Stimulated activated CD8-positive, alpha-beta memory T cell treated with anti-CD3 and anti-CD28 coated beads, Interleukin-4, amount 100 ng/mL, for 1 hour (primary cell): ENCODE measurements at places on chromosomes 4 and X.
A peak's percentile ranks its signal among the peaks of the same experiment; 100 is the strongest.

GRCh38 chr4:54909961-54910360 is 215.4 kb downstream of the KDR start:
- DNase-seq, result no peak

- DNase-seq, result no peak
Observed at GRCh38 chrX:153974003-153974725, 1.6 kb downstream of the TMEM187 start.

DNA sequence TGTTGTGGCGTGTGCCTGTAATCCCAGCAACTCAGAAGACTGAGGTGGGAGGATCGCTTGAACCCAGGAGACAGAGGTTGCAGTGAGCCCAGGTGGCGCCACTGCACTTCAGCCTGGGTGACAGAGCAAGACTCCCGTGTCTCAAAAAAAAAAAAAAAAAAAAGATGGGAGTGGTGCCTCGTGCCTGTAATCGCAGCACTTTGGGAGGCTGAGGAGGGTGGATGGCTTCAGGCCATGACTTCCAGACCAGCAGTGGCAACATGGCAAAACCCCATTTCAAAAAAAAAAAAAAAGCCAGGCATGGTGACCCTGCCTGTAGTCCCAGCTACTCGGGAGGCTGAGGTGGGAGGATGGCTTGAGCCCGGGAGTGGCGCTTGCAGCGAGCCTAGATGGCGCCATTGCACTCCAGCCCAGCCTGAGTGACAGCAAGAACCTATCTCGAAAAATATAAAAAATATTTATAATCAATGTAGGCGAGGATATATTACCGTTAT is 27.0 kb downstream of the EIF2S3 start:
- DNase-seq, result peak; percentile 6

- DNase-seq, result no peak
Observed at GRCh38 chr4:184969610-184970009, 48.7 kb upstream of the HELT start.

- DNase-seq, result no peak
Observed at GRCh38 chr4:16573206-16573605, 325.2 kb downstream of the LDB2 start.

DNA sequence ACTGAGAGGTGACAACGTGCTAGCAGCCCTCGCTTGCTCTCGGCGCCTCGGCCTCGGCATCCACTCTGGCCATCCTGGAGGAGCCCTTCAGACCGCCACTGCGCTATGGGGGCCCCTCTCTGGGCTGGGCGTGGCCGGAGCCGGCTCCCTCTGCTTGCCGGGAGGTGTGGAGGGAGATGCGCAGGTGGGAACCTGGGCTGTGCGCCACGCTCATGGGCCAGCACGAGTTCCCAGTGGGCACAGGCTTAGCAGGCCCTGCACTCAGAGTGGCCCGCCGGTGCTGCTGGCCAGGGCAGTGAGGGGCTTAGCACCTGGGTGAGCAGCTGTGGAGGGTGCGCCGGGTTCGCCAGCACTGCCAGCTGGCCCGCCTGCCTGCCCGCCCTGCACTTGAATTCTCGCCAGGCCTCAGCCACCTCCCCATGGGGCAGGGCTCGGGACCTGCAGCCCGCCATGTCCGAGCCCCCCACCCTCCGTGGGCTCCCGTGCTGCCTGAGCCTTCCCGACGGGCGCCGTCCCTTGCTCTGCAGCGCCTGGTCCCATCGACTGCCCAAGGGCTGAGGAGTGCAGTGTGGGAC is 148.0 kb downstream of the RAPGEF2 start:
- no peak for DNase-seq

GRCh38 chr4:8468746-8469535 is 28.4 kb downstream of the TRMT44 start:
- DNase-seq, result no peak

- DNase-seq, result no peak
Observed at GRCh38 chr4:86926435-86927086, 8.2 kb upstream of the AFF1 start.

DNA sequence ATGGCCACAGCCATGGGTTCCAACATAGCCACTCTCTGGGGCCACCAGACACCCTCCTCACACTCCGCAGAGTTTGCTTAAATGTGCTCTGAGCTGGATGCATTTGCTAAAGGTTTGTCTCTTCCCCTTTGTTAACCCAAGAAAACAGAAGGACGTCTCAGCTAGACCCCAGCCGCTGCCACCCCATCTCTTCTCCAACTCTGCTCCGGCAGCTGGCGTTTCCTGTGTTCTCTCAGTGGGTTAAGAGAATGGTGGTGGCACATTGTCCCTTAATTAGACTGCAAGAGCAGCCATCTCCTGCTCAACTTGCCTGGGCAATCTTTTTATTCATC is 43.7 kb upstream of the FAM9C start:
- no peak for DNase-seq

- DNase-seq, result no peak
Observed at GRCh38 chrX:19075754-19076153, 46.5 kb downstream of the ADGRG2 start.

DNA sequence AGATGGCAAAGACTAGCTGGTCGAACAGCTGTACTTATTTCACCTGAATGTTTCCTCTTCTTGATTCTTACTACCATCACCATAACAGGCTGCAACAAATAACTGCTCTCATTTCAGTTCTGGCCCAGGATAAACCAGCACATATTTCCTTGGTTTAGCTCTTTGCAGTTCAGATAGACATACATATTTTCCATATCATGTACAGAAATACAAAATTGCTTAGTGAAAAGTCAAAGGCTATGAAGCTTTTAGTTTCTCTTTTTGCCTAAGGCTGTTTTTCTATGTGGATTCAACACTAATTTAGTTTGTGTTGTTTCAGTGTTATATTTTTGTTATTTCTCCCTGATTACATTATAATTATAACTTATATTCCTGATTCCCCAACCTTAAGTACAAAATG is 103.6 kb upstream of the BMP3 start:
- DNase-seq, result no peak

GRCh38 chr4:168776382-168776781 is 233.7 kb downstream of the CBR4 start:
- DNase-seq, result no peak

DNA sequence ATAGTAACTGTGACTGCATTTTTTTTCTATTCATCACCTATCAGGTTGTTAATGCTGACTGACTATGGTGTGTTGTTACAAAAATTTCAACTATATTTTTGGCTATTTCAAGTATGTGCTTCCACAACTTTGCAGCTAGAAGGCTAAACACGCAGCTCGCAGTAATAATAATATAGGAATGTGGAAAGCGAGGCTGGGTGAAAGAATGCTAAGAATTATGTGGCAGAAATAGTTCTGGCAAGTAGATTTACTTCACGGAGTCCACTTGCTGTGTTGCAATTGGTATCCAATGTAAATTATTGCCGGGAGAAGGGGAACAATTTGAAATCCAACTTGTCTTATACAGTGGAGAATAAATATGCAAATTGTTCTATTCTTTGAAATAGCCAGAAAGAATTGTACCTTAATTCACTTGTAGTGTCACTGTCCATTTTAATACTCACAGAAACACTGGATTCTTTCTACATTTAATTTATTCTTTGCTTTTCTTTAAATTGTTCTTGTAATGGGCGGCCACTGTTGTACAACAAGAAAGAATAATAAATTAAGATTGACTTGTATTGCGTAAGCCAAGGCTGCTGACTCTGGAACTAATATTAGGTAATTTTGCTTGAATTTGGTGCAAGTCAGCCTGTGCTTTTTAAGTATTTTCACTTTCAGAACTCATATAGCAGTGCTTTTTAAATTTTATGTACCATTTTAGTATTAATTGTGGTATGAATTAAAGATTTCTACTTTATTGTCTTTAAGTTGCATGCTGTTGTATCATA is 154.9 kb downstream of the FRMPD4 start:
- DNase-seq, result no peak

- no peak for DNase-seq
Observed at GRCh38 chrX:70476934-70477733, 32.5 kb downstream of the DLG3 start.

DNA sequence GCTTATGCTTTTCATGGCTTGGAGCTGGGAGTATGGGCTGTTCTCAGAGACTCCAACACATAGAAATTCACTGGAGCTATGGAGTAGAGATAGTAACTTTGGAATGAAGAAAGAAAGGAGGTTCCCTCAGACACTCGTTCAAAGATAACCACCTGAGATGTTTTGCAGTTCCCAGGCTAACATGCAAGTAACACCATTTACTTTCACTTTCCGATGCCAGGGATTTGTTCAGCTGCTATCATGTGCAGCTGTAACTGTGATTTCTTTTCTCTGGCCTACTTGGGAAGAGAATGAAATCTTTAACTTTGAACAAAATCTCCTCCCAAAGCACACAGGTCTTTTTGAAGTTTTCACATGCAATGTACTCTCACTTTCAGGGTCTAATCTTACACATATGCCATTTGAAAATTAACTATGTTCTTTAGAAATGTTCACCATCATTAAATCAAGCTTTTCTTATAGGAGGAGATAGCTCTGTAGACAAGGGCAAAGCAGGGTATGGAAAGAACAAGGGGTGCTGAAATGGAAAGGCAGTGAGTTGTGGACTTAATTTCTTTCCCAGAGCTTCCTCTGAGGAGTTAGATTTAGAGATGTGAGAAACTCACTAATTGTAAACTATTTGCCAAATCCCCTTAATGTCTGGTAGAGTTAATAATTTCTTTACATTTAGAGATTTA is 514.3 kb downstream of the PDHA2 start:
- DNase-seq, result no peak

GRCh38 chr4:91128519-91128918 is 1001.3 kb downstream of the CCSER1 start:
- DNase-seq, result no peak

DNA sequence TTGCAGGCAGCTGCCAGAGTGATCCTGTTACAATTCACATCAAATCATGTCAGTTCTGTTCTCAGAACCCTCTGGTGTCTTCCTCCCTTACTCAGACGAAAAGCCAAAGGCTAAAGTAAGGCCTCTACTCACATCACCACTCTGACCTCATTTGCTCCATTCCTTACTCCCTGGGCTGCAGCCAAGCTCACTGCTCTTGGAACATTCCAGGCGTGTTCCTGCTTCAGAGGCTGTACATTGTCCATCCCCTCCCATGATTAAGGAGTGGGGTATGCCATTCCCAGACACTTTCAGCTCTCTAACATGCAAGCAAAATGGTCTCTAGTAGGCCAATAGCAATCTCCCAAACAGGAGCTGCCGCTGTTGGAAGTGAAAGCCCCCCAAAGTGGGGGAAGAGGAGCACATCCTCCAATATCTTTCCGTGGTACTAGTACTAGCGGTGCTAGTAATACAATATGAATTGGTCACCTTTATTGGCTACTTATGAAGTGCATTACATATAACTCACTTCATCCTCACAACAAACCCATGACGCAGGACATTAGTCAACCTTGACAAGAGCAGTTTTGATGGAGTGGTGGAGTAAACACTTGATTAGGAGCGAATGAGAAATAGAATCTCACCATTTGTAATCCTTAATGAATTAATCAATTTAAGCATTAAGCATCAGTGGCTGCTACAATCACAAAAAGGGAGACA is 15.0 kb downstream of the GAB3 start:
- no peak for DNase-seq

DNA sequence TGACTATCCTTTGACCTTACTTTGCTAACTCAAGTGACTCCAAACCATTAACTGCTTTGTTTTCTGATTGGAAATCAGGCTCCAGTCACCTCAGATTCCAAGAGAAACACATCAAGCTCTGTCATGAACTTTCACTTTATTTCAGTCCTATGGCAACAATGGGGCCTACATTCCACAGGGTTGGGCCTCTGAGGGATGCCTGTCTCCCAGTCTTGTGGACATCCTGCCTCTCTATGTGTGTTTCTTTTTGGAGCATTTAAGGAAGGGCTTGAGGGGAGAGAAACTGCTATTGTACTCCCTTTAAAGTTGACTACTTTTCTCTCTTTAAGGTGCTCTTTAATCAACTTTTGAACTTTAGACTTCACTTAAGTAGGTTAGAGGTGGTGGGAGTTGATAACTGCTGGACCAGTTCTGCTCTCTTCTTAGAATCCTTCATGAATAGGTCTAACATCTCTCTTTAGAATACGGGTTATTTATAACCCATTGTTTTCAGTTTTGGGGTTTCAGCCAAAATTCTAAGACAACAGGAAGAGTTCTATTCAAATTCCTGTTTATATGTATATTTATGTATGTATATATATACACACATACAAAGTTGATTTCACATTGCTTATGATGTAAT is 274.3 kb upstream of the NR3C2 start:
- no peak for DNase-seq

GRCh38 chr4:106287353-106287969 is 28.5 kb downstream of the TBCK start:
- DNase-seq, result no peak

- DNase-seq, result no peak
Observed at GRCh38 chrX:42094218-42094617, 170.9 kb upstream of the CASK start.

DNA sequence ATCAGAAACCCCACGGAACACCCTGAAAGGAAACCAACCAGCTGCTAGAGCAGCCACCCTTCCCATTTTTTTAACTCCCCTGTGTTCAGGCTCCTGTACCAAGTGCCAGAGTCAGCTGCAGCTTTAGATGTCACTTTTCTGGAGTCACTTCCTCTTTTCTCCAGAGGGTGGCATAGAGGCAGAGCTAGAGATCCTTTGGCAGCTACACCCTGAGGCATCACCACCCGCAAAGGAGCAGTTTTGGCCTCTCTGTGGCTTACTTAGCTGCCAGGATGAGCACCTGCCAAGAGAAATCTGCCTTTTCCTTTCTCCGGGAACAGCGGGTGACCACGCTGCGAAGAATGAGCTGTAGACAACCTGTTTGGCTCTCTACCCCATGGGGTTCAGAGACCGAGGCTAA is 58.0 kb upstream of the CHRDL1 start:
- DNase-seq, result no peak

GRCh38 chr4:113952452-113953029 is 26.9 kb downstream of the ARSJ start:
- no peak for DNase-seq

DNA sequence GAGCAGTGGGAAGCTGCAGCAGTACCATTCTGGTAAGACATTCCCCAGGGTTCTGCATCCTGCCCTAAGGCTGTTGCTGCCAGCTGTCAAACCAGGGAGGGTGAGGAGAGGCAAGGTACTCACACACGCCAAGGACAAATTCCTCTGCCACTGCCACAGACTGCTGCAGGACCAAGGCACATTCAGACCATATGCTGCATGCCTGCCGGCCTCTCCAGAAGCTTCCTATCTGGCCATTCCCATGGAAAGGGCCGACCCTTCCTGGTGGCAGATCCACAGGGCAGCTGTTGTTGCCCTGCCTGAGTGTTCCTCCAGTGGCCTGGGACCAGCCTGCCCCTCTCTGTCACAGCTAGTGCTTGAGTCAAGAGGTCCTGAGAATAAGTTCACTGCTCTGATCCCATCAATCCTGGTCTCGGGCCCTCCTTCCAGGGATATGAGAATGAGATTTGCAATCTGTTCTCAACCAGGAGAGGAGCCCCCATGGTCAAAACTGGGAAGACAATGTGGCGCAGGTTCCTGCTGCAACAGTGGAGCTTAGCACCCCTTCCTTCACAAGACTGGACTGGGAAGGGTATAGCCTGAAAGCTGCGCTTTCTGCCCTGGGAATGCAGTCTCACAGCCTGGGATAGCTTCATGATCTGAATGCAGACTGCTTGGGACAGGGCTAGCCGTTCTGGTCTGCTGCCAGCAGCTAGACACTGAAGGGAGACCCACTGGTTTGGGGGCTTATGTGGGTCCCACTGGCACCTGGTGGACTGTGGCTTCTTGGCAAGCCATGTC is 342.5 kb upstream of the NDST3 start:
- no peak for DNase-seq

GRCh38 chr4:112321776-112322684 is 24.9 kb downstream of the ALPK1 start:
- DNase-seq, result peak; percentile 62
